ENCODE measurements at places on chromosomes 6 and 20.

DNA sequence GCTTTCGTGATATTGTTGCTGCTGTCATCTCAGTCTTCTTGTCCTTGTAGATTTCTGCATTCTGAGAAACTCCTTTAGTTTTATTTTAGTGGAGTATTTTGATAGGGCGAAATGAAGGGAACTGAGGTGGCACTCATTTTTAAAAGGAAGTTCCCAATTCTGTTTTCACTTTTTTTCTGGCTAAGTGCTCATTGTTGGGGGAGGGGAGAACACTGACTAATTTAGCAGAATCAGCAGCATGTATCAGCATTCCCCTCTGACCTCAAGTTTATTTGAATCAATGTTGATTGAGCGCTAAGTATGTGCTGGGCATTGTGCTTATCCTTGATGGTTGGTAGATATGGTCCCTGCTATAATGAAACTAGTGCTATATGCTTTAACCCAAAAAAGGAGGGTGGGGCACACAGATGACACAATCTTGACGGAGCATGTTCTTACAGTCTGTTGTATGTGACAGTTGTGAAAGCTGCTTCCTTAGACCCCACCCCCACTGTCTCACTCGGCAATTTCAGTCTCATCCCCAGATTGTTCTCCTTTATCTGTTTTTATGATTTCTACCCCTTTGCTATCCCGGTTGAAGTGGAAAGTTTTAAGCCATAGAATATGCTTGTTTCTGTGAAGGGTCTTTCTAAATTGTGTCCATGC, 262.4 kb downstream of the SOX4 start:
- DNase-seq: no peak

DNA sequence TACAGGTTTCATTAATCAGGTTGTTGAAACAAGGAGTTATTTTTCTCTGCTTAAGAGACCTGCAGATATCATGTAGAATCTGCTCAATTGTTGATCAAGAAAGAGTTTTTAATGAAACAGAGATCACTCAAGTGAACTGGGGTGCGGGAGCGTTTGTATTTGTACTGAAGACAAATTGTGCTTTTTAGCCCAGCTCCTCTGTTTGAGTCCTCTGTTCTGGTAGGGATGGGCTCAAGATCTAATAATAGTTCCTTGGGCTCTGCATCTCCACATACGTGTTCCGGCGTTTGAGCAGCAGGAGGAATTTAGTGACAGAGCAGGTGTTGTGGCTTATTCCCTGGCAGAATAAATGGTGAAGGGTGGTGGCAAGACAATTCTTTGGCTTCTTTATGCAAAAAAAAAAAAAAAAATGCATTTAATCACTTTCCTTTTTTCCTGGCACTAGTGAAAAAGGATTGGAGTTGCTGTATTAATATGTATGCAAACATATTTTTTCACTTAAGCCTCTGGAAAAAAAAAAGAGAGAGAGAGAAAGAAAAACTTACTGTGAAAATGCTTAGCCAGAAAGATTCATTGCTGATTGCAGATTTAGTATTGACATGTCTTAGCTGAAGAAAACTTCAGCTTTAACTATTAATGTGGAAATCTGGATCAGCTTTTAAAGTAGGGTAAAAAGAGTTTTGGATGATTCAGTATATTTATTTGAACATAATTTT, 4.0 kb downstream of the CITED2 start:
- DNase-seq: no peak

- DNase-seq: no peak
Observed at GRCh38 chr6:12371641-12372146, 81.5 kb downstream of the EDN1 start.

DNA sequence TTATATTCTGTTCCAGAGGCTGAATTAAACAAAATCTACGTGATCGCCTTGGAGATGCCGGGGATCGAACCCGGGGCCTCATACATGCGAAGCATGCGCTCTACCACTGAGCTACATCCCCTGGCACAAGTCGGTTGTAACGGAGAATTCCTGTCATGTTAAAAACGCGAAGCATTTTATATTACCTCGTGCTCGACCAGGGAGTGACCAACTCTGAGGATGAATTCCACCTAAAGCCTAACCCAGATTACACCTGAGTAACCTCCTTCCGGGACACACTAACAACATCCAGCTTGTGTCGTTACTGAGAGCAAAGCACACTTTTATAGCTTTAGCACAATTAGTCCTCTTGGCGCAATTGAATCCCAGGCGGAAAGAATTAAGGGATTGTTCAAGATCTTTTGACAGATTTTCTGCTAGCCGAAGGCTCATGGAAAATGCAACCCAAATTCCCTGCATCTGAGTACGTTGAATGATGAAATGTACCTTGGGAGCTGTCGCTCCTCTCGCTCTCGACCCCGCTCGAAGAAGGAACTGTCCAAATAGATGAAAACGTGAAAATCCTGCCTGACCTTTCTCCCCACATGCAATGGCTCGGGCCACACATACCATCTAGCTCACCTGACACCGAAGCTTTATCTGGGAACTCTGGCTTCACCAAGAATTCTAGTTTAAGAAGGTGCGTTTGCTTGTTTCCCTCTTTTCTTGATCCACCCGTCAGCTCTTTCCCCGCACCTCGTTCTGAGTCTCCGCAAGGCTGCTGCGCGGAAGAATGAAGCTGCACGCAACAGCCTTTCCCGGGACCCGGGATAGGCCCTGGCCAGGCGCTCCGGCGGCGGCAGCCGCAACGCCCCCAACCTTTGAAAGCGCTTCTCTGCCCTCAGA, 148.3 kb downstream of the GPX5 start:
- peak; percentile 59 for DNase-seq

DNA sequence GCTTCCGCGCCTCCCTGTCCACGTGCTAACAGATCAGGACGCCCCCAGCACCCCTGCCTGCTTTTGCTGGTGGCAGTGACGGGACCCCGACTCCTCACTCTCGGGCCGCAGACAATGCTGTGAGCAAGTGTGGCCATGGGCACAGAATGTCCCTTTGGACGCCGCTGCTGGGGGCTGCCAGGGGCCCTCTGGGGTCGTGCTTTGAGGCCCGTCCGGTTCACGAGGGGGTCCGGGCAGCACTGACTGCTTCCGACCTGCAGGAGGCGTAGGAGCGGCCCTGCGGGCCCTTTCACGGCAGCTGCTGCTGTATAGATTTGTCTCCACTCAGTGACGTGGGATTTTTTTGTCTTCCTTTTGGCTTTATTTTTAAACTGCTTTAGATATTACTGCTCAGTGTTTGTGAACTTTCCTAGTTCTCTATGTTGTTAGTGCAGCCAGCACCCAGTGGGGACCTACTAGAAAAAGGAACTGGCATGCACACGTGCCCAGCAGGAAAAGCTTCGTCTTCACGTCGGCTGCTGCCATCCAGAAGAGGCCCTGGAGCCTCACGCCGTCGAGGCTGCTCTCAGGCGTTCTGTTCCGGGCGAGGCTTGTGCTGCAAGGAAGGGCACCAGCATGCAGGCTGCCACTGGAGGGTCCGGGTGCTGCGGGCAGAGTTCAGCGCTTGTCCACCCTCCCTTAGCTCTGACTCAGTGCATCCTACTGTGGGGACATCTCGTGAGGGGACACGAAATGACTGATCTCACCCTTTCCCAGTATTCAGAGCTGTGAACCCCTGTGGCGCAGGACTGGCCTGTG, 21.7 kb downstream of the UCKL1 start:
- no peak for DNase-seq
